ENCODE measurements at places on chromosomes 3 and 15.

- peak; percentile 32 for DNase-seq
Measured at GRCh38 chr15:85618956-85619491, 175.7 kb downstream of the KLHL25 start.

GRCh38 chr15:74364936-74365597, 2.4 kb downstream of the CYP11A1 start:
- DNase-seq: peak; percentile 7

- no peak for DNase-seq
Measured at GRCh38 chr3:17656264-17656663, 86.2 kb downstream of the TBC1D5 start.

- DNase-seq: peak; percentile 45
Measured at GRCh38 chr15:82186719-82187406, 75.7 kb downstream of the EFL1 start.

DNA sequence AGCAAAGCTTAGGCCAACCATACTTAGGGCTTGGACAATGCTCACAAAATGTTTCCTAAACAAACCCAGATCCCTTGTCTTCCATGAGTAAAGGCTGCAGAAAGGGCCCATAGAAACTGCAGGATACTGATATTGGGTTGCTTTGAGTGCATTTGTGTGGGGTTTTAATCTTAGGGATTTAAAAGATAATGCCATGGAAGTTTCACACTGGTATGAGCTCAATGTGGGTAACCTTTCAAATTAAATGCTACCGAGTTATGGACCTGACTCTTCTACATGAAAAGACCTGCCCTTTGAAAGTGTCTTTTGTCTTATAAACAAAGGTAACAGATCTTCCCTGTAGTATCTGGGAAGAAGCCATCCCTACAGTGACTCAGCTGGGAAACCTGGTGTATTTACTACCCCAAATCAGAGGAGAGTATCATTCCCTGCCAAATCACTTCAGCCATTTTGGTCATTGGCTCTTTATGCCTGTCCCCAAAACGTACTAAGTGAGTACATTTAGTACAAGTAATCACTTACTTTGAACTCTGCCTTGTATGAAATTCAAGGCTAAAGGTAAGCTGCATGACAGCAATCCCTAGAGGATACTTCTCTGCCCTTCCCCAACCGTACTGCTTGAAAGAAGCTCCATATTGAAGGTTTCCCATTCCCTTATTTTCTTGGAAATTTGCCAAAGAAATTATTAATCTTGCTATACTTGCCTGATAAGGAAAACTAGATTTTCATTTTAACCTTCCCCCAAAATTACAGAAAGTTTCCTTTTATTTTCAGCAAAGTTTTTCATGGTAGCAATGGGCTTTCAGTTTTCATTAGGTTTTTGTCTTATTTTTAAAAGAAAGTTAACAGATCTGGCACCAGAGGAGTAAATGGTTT, 7.2 kb downstream of the TM4SF1 start:
- DNase-seq: no peak

DNA sequence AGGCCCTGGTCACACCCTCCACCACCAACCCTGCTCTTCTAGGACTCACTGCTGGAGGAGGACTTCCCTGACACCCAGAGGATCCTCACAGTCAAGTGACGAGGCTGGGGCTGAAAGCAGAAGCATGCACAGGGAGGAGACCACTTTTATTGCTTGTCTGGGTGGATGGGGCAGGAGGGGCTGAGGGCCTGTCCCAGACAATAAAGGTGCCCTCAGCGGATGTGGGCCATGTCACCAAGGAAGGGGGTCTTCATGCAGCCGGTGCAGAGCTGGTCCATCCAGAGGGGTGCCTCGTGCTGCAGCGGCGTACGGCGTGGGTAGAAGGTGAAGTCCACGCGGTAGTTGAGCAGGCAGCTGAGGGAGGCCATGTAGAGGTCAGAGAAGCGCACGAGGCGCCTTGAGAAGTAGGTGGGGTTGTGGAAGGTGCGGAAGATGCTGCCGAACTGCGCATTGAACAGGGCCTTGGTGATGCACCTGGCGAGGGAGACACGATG, 9.4 kb downstream of the NT5DC2 start:
- DNase-seq: no peak

GRCh38 chr3:128236657-128237056, 83.4 kb downstream of the EEFSEC start:
- no peak for DNase-seq

GRCh38 chr15:51483985-51484384, 138.6 kb downstream of the DMXL2 start:
- DNase-seq: no peak

DNA sequence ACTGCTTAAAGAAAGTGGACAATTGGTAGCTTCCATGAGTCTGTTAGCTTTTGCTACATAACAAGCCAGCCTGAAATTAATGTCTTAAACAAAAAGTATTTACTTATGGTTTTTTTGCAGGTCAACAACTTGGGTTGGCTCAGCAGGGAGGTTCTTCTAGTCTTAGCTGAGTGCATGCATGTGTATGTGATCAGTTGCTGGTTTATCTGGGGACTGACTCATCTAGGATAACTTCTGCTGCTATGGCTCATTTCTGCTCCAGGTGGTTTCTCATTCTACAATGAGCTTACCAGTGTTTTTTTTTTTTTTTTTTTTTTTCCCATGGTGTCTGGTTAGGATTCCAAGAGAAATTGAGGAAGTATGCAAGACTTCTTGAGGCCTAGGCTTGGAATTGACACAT, 244.7 kb downstream of the NSUN3 start:
- DNase-seq: no peak

DNA sequence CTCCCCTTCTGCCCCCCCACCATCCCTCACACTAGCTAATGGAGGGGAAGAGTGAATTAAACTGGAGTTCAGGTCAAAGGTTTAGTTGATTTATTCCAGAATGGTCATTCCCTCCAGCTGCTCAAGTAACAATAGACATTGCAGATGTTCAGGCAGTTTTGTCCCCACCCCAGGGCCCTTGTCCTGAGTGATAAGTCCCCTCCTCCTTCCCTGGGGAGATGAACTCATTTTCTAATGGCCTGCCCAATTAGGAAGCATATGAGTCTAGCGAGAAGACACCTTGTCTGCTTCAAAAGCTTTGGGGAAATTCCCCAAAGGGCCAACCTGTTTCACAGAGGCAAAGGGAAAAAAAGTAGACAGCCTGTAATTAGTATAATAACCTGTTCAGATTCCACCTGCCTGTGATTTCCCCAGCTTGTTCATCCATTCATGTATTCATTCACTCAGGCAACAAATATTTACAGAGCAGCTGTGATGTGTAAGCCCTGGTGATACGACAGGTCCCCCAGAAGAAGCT, 165.3 kb downstream of the SHQ1 start:
- peak; percentile 68 for DNase-seq

- DNase-seq: no peak
Measured at GRCh38 chr3:120536642-120537041, 59.5 kb upstream of the NDUFB4 start.

DNA sequence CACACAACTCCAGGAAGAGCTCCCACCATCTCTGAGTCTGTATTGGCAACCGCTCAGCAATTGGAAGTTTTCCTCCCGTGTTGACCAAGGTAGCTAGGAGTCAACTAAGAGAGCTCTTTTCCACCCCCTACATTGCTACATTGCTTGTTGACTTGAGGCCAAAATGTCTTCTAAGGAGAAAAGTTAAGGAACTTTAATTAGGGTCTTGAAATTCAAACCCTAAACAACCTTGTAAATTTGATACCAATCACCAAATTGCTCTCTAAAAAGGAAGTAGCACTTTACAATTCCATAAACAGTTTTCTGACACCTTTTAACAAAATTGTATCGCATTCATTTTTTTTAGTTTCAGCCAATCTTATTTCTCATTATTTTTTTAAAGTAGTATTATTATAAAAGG, 35.5 kb upstream of the ST3GAL6 start:
- no peak for DNase-seq
